ENCODE measurements at places on chromosomes 4 and X. TPM values are rescaled to one million over a fixed set of nuclear protein-coding genes. Genes with fewer than 3 reads are reported as not detected.

DNA sequence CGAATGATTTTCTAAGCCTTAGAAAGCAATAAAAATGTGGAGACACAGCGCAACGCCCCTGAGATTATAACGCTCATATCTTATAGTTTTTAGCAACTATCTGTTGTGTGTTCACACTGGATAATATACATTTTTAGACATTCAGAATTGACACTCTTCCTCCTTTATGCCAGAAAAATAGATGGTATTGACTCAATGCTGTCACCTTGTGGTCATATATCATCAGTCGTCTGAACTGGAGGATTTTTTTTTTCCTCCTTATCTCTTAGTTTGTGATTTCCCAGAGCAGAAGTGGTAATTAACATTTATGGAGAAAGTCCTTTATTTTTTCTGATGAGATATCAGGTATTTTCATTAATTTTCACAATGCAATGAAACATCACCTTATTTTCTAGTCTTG, 759.6 kb downstream of the RAB28 start:
- no peaks in the 10 kb centered on the region for H3K4me1 ChIP-seq
- no peaks in the 10 kb centered on the region for H3K36me3 ChIP-seq
- H3K4me3 ChIP-seq = no peak overlapping the region
- DNase-seq = no peak

DNA sequence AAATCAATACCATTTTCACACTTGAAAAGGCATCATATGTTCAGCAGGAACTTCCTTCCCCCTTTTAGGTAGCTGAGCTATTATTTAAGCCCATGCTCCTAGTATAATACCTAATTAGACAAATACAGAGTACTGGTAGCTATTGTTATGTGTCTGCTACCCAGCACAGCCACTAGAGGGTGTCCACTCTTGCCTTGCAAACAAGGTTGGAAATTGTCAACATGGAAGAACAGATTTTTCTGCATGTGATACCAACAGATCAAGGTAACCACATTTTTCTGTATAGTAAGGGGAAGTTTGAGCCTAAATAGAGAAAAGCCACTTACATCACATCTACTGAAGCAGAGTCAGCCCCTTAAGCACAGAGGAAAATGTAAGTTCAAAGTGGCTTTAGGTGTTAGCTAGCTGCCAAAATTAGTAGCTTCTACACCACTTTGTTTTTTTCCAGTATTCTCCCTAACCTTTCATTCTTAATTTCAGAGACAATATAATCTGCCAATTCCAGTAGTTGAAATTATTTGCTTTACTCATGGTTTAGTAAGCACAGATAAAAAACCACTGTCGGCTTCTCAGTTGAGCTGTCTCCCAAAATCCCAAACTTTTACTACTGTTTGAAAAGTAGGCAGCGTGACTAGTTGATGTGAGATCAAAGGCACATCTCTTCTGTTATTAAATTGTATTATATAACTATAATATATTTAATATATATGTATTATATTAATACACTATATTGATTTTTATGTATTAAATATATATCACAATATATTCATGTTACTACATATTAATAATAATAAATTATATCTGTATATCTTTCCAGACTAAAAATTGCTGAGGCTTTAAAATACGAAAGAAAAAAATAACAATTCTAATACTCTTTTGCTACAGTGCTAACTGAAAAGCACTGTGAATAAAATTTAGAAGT, 38.2 kb downstream of the EDNRA start:
- H3K4me3 ChIP-seq = no peak overlapping the region
- no peak overlapping the region for H3K27ac ChIP-seq
- peaks cover 3% of the 10 kb centered on the region for H3K27me3 ChIP-seq
- H3K4me1 ChIP-seq = no peaks in the 10 kb centered on the region
- DNase-seq = peak; percentile 57

Gene VSIG1
- total RNA-seq = 9.9 TPM

DNA sequence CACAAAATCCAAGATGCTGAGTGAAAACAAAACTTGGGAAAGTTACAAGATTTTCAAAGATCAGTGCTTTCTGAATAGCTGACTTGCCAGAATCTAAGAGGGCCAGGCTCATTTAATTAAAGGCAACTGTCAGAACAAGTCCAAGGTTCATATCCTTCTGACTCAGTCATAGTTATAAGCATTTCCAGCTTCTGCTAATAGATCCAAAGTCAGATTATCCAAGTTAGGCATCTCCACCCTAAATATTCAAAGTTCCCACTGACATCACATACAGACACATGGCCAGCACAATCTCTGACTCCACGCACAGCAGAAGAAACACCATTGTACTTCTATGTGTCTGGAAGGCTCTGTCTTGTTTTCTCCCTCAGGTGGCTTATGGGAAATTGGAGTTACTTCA, 41.8 kb downstream of the GASK1B start:
- no peaks in the 10 kb centered on the region for H3K4me1 ChIP-seq
- peaks cover 2% of the 10 kb centered on the region for H3K27me3 ChIP-seq
- H3K27ac ChIP-seq = no peak overlapping the region
- no peak overlapping the region for H3K4me3 ChIP-seq
- DNase-seq = no peak

DNA sequence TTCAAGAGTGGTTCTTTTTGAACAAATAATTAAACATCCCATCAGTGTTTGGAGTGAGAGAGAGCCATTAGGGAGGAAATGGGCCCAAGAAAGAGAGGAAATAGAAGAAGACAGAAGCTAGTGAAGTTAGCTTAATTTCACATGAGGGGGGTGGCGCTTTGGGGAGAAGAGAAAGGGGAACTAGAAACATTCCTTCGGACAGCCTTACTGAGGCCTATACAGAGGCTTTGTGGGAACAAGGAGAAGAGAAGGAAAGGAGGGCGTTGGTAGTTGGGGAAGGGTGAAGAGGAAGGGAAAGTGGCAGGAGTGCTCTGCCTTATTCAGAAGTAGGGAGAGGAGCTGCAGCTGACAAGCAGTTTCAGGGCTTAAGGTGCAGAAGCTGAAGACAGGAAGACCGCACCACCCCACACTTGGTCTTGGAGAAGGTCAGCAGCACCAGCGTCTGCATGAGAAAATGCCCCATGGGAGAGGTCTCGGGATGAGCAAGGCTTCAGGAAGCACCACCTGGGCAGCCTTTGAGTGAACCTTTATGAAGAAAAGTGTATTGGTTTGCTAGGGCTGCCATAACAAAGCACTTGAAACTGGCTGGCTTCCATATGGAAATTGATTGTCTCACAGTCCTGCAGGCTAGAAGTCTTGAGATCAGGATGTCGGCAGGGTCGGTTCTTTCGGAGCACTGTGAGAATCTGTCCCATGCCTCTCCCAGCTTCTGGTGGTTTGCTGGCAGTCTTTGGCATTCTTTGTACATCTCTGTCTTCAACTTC, 85.1 kb downstream of the KIT start:
- peaks cover 4% of the 10 kb centered on the region for H3K4me1 ChIP-seq
- H3K27ac ChIP-seq = no peak overlapping the region
- H3K36me3 ChIP-seq = no peaks in the 10 kb centered on the region
- H3K4me3 ChIP-seq = no peak overlapping the region
- H3K27me3 ChIP-seq = peaks cover 3% of the 10 kb centered on the region
- DNase-seq = no peak

All from activated CD4-positive, alpha-beta T cell treated with anti-CD3 and anti-CD28 coated beads, Interleukin-2, amount 10 ng/mL, durations not matched to agents 7 days and 5 days (primary cell).